Stimulated activated CD4-positive, alpha-beta T cell treated with anti-CD3 and anti-CD28 coated beads, Interleukin-12 subunit alpha, Interleukin-12 subunit beta, amount 100 ng/mL, for 48 hours (primary cell): ENCODE measurements at places on chromosomes 6 and 20.

DNA sequence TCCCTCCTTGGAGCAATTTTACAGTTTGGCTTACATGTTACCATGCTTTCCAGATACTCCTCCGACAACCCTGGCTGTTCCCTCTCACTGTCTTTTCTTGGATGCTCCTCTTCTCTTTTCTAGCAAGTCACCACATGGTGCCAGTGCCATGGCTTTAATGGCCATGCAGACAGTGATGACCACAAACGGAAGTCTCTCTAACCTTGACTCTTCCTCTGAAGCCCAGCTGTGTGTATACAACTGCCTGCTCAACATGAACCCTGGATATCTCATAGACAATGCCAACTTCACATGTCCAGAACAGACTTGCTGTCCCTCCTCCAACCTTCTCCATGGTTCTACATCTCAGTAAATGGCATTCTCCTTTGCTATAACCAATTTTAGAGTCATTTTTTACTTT lies 49.8 kb upstream of the NEDD9 start:
- no peak for DNase-seq

DNA sequence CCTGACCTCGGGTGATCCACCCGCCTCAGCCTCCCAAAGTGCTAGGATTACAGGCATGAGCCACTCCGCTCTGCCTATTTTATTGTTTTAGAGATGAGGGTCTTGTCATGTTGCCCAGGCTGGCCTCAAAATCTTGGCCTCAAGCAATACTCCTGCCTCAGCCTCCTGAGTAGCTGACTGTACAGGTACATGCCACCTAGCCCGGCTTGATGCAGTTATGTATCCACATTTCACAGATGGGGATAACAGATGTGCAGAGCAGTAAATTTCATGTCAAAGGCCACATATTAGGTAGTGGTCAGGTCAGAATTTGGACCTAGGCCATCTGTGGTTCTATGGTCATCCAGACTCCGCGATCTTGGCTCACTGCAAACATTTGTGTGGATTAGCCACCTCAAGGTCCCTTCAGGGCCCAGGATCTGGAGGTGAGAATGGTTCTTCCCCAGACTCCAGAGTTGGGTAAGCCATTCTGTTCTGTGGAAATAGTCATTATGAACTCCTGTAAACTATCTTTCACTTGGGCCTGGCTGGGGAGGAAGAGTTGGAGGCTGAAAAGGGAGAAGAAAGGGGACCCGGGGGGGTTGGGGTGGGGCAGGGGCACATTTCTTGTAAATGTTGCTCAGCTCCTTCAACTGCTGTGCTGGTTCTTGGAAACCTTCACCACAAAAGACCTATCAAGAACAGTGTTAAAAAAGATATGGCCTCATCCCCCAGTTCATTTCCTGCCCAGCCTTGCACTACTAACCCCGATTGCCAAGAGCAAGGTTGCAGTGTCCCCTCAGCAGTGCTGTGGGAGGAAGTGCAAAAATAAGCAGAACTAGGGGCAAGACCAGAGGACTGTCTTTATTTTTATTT lies 13.0 kb downstream of the PIM1 start:
- peak; percentile 54 for DNase-seq

GRCh38 chr20:51206032-51206662 lies 183.2 kb upstream of the KCNG1 start:
- no peak for DNase-seq

DNA sequence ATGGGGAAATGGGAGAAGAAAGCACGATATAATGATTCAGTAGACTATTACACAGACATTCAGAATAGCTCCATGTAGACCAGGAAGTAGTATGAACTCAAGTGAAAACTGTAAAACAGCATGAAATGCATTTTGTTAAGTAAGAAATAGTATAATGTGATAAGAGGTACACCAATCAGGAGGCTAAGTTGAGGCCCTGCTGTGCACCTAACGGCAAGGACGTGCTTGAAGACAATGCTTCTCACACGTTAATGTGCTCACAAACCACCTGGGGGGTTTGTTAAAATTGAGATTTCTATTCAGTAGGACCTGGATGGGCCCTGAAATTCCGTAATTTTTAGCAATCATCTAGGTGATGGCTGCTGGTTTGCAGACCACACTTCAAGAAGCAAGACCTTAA lies 178.9 kb upstream of the SULF2 start:
- DNase-seq = no peak

DNA sequence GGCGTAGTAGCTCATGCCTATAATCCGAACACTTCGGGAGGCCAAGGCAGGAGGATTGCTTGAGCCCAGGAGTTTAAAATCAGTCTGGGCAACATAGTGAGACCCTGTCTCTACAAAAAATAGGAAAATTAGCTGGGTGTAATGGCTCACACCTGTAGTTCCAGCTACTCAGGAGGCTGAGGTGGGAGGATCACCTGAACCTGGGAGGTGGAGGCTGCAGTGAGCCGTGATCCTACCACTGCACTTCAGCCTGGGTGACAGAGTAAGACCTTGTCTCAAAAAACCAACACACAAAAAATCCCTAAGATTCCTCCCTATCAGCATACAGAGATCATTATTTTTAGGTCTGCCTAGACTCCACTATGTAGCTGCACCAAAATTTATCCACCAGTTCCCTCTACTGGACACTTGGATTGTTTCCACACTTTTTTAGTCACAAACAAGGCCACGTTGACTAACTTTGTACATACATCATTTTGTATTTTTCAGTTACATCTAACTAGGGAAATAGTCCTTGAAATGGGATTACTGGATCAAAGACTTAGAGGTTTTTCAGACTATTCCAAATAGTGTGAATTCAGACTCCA lies 3.6 kb upstream of the PHF1 start:
- no peak for DNase-seq

GRCh38 chr6:101395345-101395744 lies 1.8 kb downstream of the GRIK2 start:
- DNase-seq = no peak

DNA sequence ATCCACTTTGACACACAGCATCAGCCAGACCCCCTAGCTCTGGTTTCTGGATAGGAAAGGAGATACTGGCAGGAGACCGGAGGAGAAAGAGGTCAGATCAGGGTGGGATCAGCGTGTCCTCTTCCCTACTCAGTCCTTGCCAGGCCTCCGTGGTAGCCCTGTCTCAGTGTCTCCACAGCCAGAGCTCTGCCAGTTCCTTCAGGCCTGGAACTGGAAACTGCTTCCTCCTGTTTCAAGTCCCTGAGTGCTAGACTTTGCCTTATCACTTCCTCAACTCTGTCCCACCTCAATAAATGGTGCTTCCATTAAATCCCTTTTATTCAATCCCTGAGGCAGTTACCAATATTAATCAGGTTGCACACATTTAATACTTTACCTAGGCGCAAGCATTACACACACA lies 96.8 kb upstream of the LY86 start:
- no peak for DNase-seq
